Muscle of leg (tissue), 16 donors: ENCODE measurements at places on chromosomes 1 and 21. TPM values are rescaled to one million over a fixed set of nuclear protein-coding genes. Genes with fewer than 3 reads are reported as not detected.

ZBTB8OS gene
- total RNA-seq: 30.2 TPM

LAMB3 gene
- total RNA-seq: 0.66 TPM

CSMD2 gene
- 0.27 TPM for total RNA-seq

TM2D1 gene
- total RNA-seq: 56.8 TPM

OR6K3 gene
- total RNA-seq: not detected

CNST gene
- 13.7 TPM for total RNA-seq

TRIM63 gene
- total RNA-seq: 44.8 TPM

ADGRB2 gene
- 12.5 TPM for total RNA-seq

DRAXIN gene
- 0.27 TPM for total RNA-seq
